NB4 (cell line): ENCODE measurements at places on chromosomes 3 and 15.

- DNase-seq, result no peak
These were observed 32.3 kb downstream of the MYO1E start for GRCh38 chr15:59340325-59340724.

DNA sequence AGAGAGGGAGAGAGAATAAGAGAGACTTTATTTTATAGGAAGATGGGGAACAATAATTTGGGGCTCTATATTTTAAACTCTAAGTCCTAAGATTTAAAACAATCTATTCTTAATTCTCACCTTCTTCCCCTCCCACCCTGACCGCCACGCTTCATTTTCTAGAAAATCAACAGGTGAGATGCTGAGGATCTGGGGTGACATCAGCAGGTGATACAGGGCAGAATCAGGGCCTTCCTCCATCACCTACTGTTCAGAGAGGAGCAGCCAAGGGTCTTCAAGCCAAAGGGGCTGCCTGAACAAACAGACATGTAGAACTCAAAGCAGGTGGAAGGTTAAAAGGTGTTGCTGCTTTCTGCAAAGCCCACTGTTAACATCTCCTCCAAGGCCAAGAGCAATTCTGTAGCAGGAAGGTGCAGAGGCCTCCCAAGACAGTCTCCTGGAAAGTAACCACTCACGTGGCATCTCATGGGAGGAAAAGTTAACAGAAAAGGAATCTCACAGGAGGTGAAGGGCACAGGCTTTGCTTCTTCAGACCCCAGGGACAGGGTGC lies 183.6 kb upstream of the TLE3 start:
- DNase-seq, result no peak

DNA sequence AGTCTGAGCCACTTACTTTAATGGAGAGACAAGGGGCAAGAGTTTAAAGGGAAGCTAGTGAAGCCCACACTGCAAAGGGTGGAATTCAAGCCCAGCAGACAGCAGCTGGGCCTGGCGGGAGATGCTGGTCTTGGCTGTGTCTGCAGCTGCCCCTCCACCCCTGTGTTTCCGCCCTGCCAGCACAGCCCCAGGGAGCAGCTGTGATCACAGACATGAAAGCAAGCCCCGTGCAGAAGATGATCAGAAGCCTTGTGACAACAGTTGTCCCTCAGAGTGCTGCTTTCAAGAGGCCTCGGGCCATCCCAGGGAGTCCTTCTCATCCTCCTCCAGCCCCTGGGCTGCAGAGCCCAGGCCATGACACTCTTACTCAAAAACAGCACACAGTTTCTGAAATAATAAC lies 24.1 kb upstream of the SLC6A1 start:
- no peak for DNase-seq

GRCh38 chr15:65690778-65691177 lies 69.0 kb downstream of the SLC24A1 start:
- DNase-seq, result peak; percentile 75

DNA sequence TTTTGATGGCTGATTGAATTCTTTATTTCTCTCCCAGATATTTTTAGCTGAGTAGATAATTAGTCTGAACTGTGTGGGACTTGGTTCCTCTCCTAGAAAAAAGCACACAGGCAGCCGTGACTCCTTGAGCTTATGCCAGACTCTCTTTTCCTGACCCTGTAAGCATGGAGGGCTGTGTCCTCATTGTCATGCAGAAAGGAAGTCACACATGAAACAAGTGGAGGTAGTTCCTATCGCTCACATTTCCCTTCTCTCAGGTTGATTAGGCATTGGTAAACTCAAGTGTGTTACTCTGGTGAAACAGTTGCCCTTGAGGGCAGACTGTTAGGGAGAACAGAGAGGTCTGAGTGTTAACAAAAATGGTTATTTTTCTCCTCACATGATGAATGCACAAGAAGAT lies 6.3 kb upstream of the RTP4 start:
- DNase-seq, result no peak

DNA sequence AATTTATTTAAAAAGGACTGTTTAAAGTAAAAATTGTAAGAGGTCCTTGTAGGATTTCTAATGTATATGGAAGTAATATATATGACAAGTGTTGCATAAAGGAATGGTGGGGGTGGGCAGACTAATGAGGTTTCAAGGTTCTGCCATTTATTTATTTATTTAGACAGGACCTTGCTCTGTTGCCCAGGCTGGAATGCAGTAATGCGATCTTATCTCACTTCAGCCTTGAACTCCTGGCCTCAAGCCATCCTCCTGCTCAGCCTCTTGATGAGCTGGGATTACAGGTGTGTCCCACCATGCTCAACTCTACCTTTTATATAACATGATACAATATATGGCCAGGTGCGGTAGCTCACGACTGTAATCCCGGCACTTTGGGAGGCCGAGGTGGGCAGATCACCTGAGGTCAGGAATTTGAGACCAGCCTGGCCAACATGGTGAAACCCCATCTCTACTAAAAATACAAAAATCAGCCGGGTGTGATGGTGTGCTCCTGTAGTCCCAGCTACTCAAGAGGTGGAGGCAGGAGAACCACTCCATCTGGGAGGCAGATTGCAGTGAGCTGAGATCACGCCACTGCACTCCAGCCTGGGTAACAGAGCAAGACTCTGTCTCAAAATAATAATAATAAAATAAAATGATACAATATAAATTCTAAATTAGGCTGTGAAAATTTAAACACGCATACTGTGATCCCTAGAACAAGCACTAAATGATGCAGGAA lies 33.8 kb upstream of the IGF2BP2 start:
- no peak for DNase-seq

DNA sequence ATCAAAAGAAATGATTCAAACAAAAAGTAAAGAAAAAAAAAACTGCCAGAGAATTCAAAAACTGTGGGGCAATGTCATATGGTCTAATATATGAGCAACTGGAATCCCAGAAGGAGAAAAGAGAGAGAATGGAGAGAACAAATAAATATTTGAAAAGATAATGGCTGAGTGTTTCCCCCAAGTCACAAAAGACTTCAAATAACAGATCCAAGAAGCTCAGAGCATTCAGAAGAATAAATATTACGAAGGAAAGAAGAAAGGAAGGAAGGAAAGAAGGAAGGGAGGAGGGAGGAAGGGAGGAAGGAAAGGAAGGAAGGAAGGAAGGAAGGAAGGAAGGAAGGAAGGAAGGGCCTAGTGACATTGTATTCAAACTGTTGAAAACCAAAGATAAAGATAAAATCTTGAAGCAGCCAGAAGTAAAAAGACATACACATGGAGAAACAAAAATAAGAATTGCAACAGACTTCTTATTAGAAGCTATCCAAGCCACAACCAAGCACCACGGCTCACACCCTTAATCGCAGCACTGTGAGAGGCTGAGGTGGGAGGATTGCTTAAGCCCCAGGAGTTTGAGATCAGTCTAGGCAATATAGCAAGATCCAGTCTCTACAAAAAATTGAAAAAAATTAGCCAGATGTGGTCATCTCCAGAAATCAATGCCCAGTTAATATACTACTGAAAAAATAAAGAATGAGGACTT lies 118.9 kb upstream of the IGSF10 start:
- peak; percentile 63 for DNase-seq

DNA sequence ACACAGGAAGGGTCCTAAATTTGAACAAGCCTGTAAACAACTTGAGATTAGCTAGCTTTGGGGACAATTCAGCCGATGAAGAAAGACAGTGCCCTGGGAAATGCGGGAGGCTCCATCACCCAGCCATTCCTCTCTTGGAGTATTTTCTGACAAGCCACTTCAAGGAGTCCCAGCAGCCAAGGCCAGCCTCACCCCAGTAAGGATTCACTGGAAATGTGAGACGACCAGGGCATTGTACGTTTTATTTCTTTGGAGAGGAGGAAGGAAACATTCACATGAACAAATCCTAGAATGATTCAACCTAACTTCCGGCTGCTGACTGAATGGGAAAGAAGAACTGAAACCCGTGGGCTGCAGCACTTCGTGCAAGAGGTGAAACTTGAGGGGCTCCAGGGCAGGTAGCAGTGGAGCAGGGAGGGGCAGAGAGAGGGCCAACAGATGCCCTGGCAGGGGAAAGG lies 116.4 kb upstream of the ARHGEF3 start:
- peak; percentile 52 for DNase-seq

- DNase-seq, result no peak
These were observed 771.2 kb upstream of the ARRDC4 start for GRCh38 chr15:97189162-97189780.

DNA sequence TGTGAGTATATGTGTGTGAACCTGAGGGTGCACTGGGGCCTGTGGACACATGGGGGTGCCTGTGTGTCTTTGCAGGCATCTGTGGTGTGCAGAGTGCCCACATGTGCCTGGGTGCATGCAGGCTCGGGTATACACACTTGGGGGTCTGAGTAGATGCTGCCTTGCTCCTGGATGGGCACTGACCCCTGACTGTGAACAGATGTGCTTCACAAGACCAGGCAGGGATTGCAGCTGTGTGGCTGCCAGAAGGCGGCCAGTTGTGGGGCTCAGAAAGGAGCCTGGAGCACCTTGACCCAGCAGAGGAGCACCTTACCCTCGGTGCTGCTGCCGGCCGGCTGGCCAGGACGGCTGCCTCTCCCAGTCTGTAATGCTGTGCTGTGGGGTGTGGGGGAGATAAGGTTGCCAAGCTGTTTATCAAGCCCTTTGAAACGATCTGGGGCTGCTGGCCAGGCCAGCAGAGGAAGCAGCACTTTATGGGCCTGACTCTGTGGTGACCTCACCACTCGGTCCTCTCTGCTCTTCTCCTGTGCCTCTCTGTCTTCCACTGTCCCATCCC lies 55.5 kb upstream of the MRPS22 start:
- no peak for DNase-seq

GRCh38 chr15:34665498-34666116 lies 82.2 kb upstream of the GOLGA8B start:
- DNase-seq, result no peak

DNA sequence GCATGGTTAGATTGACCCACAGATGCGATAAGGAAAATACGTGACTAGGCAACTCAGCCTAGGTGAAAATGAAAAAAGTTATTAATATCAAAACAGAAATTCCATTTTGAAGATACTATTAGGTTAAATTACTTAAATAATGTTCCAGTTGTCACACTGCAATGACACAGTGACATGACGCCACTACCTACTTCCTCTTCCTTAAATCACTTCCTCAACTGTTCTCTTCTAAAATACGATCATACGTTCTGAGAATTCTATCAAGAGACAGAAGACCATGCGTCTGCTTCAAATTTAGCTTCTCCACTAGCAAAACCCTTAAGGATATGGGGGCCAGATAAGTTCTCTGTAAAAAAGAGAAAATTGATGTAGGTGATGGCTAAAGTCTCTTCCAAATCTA lies 18.2 kb downstream of the CMTM6 start:
- peak; percentile 54 for DNase-seq

DNA sequence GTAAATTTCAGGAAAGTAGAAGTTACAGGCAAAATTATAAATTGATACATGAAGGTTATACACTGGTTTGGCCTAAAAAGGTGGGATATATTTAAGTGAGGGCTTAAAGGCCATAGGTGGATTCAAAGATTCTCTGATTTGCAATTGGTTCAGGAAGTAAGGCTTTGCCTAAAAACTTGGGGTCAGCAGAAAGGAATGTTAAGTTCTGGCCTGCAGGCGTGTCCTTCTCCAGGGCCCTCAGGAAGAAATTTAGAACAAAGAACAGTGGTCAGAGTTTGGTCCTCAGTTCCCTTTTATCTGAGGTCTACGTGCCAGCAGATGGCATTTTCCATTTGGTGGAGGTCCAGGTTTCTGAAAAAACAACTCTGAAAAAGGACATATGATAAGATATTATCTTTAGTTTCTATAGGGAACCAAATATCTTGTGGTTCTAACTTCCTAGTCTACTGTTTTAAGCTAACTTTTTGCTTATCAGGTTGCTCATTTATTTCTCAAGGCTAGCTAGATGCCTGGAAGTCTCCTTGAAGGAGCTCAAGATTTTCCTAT lies 40.5 kb downstream of the SCN11A start:
- peak; percentile 28 for DNase-seq

DNA sequence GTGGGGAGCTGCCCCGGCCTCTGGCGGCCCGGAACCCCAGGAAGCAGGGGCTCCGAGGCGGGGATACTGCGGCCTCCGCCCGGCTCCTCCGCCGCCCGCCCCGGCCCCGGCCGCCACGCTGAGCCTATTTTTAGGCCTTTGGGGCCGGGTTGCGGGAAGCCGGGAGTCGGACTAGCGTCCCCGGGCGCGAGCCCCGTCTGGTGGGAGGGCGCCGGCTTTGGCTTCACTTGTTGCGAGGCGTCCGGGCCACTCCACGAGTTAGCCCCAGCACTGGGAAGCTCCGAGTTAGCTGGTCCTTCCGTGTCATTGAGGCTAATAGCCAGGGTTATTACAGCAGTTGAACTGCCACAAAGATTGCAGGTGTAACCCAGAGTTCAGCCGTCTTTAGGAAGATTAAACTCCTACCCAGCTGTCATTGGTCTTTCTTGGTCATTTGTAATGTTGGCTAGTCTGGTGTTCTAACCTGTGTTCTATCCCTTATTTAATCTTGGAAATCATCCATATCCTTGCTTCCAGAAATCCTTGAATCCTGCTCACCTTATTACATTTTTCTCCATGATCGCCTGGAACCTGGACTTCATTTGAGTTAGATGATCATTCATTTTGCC lies 791 bp downstream of the GYG1 start:
- DNase-seq, result peak; percentile 67

DNA sequence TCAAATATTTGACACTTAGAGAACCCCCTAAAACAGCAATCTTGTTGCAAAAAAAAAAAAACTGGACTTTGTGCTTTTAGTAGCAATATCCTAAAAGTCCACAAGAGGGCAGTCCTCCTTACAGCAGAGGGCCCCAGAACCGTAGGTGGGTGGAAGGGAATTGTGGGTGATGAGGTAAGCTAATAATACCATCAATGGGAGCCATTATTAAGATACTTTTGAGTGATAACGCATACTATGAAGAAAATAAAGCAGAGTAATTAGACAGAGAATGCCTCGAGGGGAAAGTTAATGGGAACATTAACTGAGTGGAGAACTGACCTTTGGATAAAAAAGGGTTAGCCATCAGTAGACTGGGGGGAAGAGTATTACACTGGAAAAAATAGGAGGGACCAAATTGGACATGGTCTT lies 229.9 kb downstream of the THRB start:
- DNase-seq, result peak; percentile 30
